ENCODE measurements at places on chromosomes 11 and 22.
A peak's percentile ranks its signal among the peaks of the same experiment; 100 is the strongest.

- ATAC-seq = peak; percentile 35
Measured at GRCh38 chr11:114040706-114041211, 18.8 kb upstream of the ZBTB16 start.

DNA sequence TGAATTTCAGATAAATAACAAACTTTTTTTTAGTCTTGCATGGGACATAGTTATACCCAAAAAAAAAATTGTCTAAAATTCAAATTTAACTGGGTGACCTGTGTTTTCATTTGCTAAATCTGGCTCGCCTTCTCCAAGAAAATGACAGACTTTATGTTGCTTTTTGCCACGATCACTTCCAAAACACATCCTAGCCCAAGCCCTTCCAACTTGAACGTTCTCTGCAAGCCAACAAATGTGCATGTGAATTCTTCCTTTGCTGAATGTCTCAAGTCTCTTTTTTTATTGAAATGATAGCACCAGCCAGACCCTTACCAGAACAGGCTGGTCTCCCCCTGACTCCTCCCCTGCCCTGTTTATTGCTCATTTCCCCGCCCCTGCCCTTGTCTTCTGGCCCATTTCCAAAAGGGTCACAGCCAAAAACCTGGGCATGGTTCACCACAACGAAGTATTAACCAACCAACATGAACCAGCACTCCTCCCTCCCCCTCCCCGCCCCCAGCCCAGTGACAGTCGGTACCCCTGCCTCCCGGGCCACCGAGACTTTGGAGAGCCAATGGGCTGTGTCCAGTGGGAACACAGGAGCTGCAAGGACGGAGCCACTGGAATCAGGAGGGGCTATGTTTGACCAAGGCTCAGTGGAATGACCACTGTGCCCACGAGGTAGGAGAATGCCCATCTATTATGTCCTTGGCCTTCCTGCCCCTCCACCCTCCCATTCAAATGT is 63.2 kb downstream of the BTG4 start:
- no peak for ATAC-seq

- ATAC-seq = no peak
Measured at GRCh38 chr22:49008682-49009235, 818.9 kb downstream of the BRD1 start.

- ATAC-seq = no peak
Measured at GRCh38 chr11:12077535-12078280, 32.7 kb upstream of the MICAL2 start.

GRCh38 chr11:70842256-70842655 is 410.1 kb downstream of the SHANK2 start:
- no peak for ATAC-seq

DNA sequence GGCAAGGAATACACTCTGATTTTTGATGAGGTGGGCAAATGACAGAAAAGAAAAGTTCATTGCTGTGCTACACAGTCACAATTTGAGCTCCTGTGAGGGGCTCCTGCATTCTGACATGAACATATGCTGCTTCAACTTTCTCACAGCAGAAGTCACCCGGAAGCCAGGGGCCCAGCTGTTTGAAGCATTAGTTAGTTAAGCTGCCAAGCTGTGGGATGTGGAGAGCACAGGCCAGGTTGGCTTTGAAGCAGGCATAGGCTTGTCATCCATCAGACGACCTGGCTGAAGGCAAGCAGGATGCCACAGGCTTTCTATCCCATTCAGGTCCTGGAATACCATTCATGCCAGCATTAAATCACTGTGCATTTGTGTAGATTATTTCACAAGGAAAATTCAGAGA is 63.1 kb downstream of the MTNR1B start:
- no peak for ATAC-seq

DNA sequence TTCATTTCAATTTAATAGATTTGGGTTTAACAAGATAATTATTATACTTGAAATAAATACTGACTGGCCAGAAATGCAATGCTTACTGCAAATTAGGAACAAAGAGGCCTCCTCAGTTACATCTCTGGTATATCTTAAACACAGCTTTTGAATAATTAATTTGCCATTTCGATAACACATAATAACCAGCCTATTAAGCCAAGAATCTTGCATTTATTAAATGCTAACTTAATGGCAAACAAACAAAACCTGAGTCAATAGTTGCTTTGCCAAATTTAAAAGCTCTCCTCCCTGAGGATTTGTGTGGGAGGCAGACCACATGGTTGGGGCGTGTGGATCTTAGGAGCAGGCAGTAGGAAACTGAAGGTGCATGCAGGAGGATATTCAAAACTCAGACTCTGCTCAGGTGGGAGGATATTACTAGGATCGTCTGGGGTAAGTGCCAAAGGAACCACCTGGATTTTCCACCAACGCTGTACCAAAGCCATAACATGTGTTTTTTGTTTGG is 17.9 kb upstream of the FJX1 start:
- no peak for ATAC-seq

- no peak for ATAC-seq
Measured at GRCh38 chr11:75323609-75324008, 27.9 kb downstream of the ARRB1 start.

DNA sequence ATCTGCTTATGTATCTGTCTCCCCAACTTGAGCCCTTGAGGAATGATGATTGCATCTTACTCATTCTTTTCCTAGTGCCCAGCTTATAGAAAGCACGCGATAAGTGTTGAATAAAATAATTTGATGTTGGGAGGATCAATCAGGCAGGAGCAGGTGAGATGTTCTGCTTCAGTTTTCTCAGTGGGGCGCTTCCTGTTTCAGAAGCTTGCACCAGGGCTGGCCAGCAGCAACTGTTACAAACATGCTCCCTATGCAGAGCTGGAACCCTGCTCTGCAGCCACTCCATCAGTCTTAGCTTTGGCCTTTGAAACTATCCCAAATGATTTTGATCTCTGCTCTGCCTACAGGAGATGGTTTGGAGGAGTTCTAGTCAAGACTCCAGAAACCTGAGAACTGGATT is 3.9 kb downstream of the ENDOD1 start:
- no peak for ATAC-seq

GRCh38 chr22:44128958-44129618 is 51.6 kb upstream of the PARVG start:
- no peak for ATAC-seq

DNA sequence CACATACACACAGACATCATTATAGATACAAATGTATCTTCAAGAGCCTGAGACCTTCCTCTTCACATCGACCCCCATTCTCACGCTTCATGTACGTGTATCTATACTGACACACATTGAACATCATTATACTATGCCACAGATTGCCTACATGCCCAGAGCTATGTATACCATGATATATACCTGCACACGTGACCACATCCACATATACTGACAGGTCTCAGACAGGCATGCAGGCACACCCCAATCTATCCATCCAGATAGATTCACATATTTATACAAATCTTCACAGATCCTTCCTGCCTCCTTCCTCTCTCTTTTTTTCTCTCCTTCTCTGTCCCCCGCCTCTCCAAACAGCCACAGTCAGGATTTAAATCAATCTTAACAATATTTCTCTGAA is 140.1 kb downstream of the CEP164 start:
- ATAC-seq = no peak

DNA sequence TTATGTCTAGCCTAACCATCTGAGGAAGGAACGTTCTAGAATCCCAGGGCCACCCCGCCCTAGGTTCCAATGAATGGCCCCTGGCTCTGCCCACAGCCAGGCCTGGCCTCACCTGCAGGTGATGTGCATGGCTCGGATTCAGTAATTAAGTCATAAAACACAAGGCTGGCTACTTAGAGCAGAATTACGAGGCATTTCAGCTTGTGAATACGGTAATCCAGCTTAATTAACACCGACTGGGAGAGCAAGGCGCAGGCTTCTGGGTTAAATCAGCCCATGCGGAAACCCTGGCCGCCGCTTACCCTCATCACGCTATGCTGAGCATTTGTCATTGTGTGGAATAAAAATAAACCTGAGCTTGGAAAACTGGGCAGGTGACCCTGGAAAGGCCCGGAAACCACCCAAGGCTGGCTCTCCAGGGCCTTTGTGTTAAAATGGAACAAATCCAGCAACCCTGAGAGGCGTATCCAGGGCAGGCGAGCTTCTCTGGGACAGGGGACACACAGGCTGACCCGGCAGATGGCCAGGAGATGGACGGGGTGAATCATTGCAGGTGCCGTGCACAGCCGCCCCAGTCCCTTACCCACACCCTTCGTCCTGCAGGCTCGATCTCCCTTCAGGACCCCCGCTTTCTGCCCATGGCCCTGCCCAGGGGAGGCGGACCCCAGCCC is 220.2 kb downstream of the CTTN start:
- no peak for ATAC-seq

GRCh38 chr22:46657996-46658947 is 38.1 kb downstream of the GRAMD4 start:
- ATAC-seq = no peak

GRCh38 chr11:5007561-5007960 is 12.9 kb downstream of the OR51L1 start:
- no peak for ATAC-seq
